ENCODE measurements at places on chromosomes 16 and 17.
A peak's percentile ranks its signal among the peaks of the same experiment; 100 is the strongest.

DNA sequence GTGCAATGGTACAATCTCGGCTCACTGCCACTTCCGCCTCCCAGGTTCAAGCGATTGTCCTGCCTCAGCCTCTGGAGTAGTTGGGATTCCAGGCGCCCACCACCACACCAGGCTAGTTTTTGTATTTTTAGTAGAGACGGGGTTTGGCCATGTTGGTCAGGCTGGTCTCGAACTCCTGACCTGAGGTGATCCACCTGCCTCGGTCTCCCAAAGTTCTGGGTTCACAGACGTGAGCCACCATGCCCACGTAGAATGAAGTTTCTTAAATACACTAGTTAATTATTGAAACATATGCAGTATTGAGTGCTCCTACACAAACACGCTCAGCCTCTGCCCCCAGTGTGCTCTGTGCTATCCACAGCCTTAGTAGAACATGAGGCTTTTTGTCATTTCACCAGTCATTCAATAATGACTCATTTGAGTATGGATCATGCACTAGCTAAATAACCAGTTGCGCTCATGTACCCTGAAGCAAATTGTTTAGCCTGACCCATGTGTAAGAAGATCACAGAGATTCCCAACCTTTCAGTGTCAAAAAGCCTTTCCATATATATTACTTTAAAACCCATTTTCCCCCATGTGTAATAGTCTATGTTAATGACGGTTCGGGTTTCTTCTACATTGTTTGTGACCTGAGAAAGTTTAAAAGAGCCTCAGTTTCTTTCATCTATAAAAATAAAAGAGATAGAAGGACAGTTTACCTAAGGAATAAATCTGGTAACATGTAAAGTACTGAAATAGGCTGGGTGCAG, 49.7 kb downstream of the TUBD1 start:
- no peak for DNase-seq
- no peak overlapping the region for H3K27ac ChIP-seq
- no peaks in the 10 kb centered on the region for H3K36me3 ChIP-seq
- no peaks in the 10 kb centered on the region for H3K27me3 ChIP-seq
- H3K4me3 ChIP-seq, result no peak overlapping the region

GRCh38 chr16:69320740-69321073, 9.6 kb downstream of the VPS4A start:
- H3K27ac ChIP-seq, result no peak overlapping the region
- no peaks in the 10 kb centered on the region for H3K27me3 ChIP-seq
- H3K36me3 ChIP-seq, result peaks cover 100% of the 10 kb centered on the region
- H3K4me3 ChIP-seq, result no peak overlapping the region

DNA sequence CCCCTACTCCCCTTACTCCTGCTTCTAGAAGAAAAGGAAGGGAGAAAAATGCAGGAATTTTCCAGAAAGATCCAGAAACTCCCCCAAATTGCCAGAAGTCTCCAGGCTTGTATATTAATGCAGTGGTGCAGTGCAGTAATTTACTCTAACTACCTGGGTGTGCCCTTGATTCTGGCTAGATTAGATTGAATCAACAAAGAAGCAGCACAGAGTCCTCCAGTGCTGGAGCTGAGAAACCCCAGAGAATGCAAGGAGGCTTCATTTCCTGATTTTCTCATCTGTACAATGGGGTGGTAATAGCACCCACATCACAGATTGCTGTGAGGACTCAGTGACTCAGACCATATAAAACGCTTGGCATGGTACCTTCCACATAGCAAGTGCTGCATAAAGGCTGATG, 247.3 kb upstream of the RPL38 start:
- peaks cover 16% of the 10 kb centered on the region for H3K4me1 ChIP-seq
- H3K27me3 ChIP-seq, result no peaks in the 10 kb centered on the region
- no peak overlapping the region for H3K27ac ChIP-seq
- H3K4me3 ChIP-seq, result no peak overlapping the region
- H3K36me3 ChIP-seq, result no peaks in the 10 kb centered on the region

- H3K27me3 ChIP-seq, result no peaks in the 10 kb centered on the region
- H3K36me3 ChIP-seq, result no peaks in the 10 kb centered on the region
- H3K4me1 ChIP-seq, result no peaks in the 10 kb centered on the region
- no peak for DNase-seq
Observed at GRCh38 chr16:59697236-59697635, 963.1 kb upstream of the GOT2 start.

- DNase-seq, result no peak
- peaks cover 15% of the 10 kb centered on the region for H3K4me1 ChIP-seq
- H3K36me3 ChIP-seq, result peaks cover 4% of the 10 kb centered on the region
- no peak overlapping the region for H3K27ac ChIP-seq
- no peaks in the 10 kb centered on the region for H3K27me3 ChIP-seq
Observed at GRCh38 chr16:81310045-81310644, 4.6 kb upstream of the GAN start.

DNA sequence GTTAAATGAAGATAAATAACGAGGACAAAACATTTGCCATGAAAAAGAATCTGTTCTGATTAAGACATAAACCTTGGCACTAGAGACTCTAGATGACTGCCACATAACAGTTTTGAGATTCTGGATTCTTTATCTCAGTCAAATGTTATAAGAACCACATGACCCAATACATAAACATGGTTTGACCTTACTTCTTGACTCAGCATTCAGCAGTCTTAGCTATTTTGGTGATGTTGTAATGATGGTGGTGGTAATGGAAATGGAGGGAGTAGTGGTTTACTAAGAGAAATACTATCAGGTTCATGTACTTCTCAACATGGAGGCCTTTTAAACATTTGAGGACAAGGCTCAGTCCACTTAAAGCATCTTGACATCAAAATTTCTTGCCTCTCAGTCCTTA, 925.4 kb downstream of the CDH11 start:
- no peak overlapping the region for H3K27ac ChIP-seq
- H3K27me3 ChIP-seq, result no peaks in the 10 kb centered on the region
- no peak overlapping the region for H3K4me3 ChIP-seq
- no peaks in the 10 kb centered on the region for H3K4me1 ChIP-seq
- H3K36me3 ChIP-seq, result no peaks in the 10 kb centered on the region

DNA sequence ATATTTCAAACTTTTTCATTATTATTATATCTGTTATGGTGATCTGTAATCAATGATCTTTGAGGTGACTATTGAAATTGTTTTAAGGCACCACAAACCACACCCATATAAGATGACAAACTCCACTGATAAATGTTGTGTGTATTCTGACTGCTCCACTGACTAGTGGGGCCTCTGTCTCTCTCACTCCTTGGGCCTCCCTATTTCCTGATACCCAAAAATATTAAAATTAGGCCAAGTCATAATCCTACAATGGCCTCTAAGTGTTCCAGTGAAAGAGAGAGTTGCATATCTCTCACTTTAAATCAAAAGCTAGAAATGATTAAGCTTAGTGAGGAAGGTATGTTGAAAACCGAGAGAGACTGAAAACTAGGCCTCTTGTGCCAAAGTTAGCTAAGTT, 23.4 kb downstream of the CYLD start:
- no peaks in the 10 kb centered on the region for H3K36me3 ChIP-seq
- no peak overlapping the region for H3K27ac ChIP-seq
- no peak for DNase-seq
- H3K27me3 ChIP-seq, result no peaks in the 10 kb centered on the region

- H3K36me3 ChIP-seq, result no peaks in the 10 kb centered on the region
- DNase-seq, result no peak
- no peaks in the 10 kb centered on the region for H3K4me1 ChIP-seq
- no peaks in the 10 kb centered on the region for H3K27me3 ChIP-seq
- H3K27ac ChIP-seq, result no peak overlapping the region
- H3K4me3 ChIP-seq, result no peak overlapping the region
Observed at GRCh38 chr16:58331024-58331707, 36.3 kb upstream of the PRSS54 start.

- no peak for DNase-seq
- H3K36me3 ChIP-seq, result no peaks in the 10 kb centered on the region
- H3K4me3 ChIP-seq, result no peak overlapping the region
- peaks cover 53% of the 10 kb centered on the region for H3K4me1 ChIP-seq
- no peak overlapping the region for H3K27ac ChIP-seq
Observed at GRCh38 chr17:1186214-1186820, 6.5 kb upstream of the ABR start.

DNA sequence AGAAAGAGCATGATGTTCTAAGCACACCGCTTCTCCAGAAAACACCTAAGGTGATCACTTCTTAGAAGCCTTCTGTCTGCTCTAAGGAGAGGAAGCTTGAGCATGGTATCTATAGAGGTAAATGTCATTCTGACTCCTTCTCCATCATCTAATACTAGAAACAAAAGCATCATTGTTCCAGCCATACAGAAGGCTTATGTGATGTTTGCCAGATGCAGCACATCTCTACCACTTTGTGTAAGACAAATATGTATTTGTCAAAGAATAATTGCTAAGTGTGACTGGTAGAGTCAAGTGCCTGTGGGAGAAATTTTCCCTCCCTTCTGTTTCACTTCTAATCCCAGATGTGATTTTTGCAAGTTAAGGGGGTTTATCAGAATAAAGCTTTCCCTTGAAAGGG, 217.1 kb downstream of the HS3ST3A1 start:
- no peak overlapping the region for H3K4me3 ChIP-seq
- no peaks in the 10 kb centered on the region for H3K36me3 ChIP-seq
- no peaks in the 10 kb centered on the region for H3K4me1 ChIP-seq
- H3K27ac ChIP-seq, result no peak overlapping the region
- DNase-seq, result no peak
- H3K27me3 ChIP-seq, result no peaks in the 10 kb centered on the region

DNA sequence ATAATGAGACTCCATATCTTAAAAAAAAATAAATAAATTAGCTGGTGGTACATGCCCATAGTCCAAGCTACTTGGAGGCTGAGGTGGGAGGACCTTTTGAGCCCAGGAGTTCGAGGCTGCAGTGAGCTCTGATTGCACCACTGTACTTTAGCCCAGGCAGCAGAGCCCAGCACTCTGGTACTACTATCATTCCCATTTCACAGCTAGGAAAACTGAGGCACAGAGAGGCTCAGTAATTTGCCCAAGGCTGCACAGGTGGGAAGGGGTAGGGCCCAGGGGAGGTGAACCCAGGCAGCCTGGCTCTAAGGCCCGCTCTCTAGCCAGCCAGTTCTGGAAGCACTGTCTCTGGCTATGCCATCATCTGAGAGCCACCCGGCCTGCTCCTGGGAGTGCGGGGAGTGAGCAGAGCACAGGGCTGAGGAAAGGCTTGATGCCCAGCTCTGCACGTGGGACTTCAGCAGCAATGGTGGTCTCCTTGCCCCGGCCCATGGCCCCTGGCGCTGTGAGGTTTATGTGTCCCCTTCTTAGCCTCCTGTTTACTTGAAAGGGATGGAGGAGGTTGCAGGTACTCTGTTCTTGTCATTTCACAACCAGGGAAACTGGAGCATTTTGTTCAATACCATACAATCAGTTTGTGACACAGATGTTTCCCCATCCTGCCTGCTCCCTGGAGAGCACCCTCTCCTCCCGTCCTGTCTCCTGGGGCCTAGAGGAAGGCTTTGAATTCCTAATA, 222.3 kb downstream of the KATNIP start:
- no peaks in the 10 kb centered on the region for H3K4me1 ChIP-seq
- no peaks in the 10 kb centered on the region for H3K27me3 ChIP-seq
- DNase-seq, result no peak
- no peak overlapping the region for H3K4me3 ChIP-seq
- H3K27ac ChIP-seq, result no peak overlapping the region

DNA sequence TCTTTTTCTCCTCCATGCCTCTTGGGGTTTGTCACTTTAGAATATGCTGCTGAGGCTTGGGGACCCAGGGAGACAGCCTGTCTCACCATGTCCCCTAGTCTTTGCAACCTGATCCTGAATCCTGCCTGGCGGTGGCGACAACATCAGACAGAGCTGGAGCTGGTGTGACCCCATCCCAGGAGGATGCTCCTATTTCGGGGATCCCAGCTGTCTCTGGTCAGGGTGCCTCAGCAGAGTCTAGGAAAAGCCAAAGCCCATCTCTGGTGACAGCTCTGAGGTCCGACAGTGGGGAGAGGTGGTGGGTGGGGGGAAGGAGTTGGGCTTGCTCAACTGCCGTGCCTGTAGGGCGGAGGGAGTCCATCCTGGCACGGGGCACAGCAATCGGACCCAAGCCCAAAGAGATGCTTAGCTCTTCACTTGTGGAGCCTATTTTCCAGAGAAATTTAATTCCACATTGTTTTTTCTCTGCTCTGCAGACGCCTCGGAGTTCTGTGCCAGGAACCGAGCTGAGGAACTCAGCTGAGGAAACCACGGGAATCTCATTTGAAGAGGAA, 10.3 kb upstream of the TNS4 start:
- no peaks in the 10 kb centered on the region for H3K36me3 ChIP-seq
- H3K27me3 ChIP-seq, result no peaks in the 10 kb centered on the region
- H3K27ac ChIP-seq, result no peak overlapping the region
- H3K4me1 ChIP-seq, result peaks cover 19% of the 10 kb centered on the region
- H3K4me3 ChIP-seq, result no peak overlapping the region
- no peak for DNase-seq

- no peak overlapping the region for H3K27ac ChIP-seq
- no peaks in the 10 kb centered on the region for H3K4me1 ChIP-seq
- no peak for DNase-seq
- H3K27me3 ChIP-seq, result no peaks in the 10 kb centered on the region
Observed at GRCh38 chr17:45103269-45103795, 29.0 kb downstream of the PLCD3 start.

- peaks cover 5% of the 10 kb centered on the region for H3K4me1 ChIP-seq
- no peak overlapping the region for H3K4me3 ChIP-seq
- H3K27me3 ChIP-seq, result no peaks in the 10 kb centered on the region
- H3K27ac ChIP-seq, result peak overlapping the region; percentile 30
- DNase-seq, result no peak
Observed at GRCh38 chr16:56357765-56358322, 67.5 kb downstream of the AMFR start.

GRCh38 chr16:55274391-55274790, 49.6 kb upstream of the IRX6 start:
- H3K27ac ChIP-seq, result no peak overlapping the region
- H3K4me3 ChIP-seq, result no peak overlapping the region
- H3K27me3 ChIP-seq, result no peaks in the 10 kb centered on the region
- no peak for DNase-seq

GRCh38 chr16:72992142-72992601, 55.8 kb downstream of the ZFHX3 start:
- peaks cover 9% of the 10 kb centered on the region for H3K4me1 ChIP-seq
- no peaks in the 10 kb centered on the region for H3K36me3 ChIP-seq
- peak overlapping the region; percentile 89 for H3K27ac ChIP-seq
- no peaks in the 10 kb centered on the region for H3K27me3 ChIP-seq
- H3K4me3 ChIP-seq, result no peak overlapping the region

- H3K27me3 ChIP-seq, result no peaks in the 10 kb centered on the region
- peak; percentile 57 for DNase-seq
- peak overlapping the region; percentile 98 for H3K27ac ChIP-seq
- H3K4me3 ChIP-seq, result peak overlapping the region; percentile 66
- H3K4me1 ChIP-seq, result peaks cover 37% of the 10 kb centered on the region
- no peaks in the 10 kb centered on the region for H3K36me3 ChIP-seq
Observed at GRCh38 chr17:29291163-29291752, 2.7 kb downstream of the NUFIP2 start.

GRCh38 chr17:3610523-3610922, 1.3 kb upstream of the TRPV1 start:
- H3K27ac ChIP-seq, result no peak overlapping the region
- DNase-seq, result no peak
- no peaks in the 10 kb centered on the region for H3K27me3 ChIP-seq
- no peaks in the 10 kb centered on the region for H3K4me1 ChIP-seq

- no peaks in the 10 kb centered on the region for H3K4me1 ChIP-seq
- no peaks in the 10 kb centered on the region for H3K27me3 ChIP-seq
- DNase-seq, result peak; percentile 66
- no peaks in the 10 kb centered on the region for H3K36me3 ChIP-seq
- H3K4me3 ChIP-seq, result no peak overlapping the region
Observed at GRCh38 chr17:79019632-79020584, 4.1 kb upstream of the C1QTNF1 start.

All from tibial nerve (tissue), 4 donors.